ENCODE measurements at places on chromosomes 2 and 18. TPM values are rescaled to one million over a fixed set of nuclear protein-coding genes. Genes with fewer than 3 reads are reported as not detected.

MYL12A gene
- 236 TPM for total RNA-seq

SH3BP4 gene
- total RNA-seq, result 49.0 TPM

SMYD1 gene
- total RNA-seq, result not detected

CCDC121 gene
- 5.6 TPM for total RNA-seq

SOWAHC gene
- total RNA-seq, result 12.1 TPM

CD207 gene
- not detected for total RNA-seq

ANKRD36 gene
- total RNA-seq, result 46.1 TPM

DNA sequence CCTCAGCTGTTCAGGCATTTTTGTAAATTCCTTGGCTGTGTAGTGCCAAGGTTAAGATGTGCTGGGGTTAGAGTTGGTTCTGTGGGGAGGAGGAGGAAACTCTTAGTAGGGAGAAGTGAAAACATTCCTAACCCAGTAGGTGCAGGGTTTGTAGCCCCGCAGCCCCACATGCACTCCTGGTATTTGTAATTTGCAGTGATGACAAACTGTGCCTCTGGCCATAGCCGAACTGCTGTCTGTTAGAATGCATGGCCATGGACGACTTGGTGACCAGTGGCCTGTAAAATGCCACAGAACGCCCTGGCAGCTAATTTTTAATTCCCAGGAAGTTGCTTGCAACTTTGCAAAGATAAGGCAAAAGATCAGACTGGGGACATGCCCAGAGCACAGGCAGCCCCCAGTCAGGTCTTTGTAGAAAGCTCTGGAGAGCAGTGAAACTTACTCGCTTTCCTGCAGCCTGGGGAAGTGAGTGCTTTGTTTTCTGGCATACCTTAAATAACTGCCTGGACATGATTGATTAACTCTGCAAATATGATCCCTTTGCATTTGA lies 38.4 kb downstream of the LYPD6B start:
- no peak for DNase-seq

- no peak for DNase-seq
These were observed 725 bp upstream of the ANKRD53 start for GRCh38 chr2:70977605-70978205.

GRCh38 chr18:23114911-23115310 lies 20.4 kb upstream of the CABLES1 start:
- no peak for DNase-seq

All from progenitor cell of endocrine pancreas (in vitro differentiated cells).